AG04450 (cell line): ENCODE measurements at places on chromosomes 3 and 15.

- DNase-seq: no peak
These were observed 55.3 kb upstream of the LEKR1 start for GRCh38 chr3:156770699-156771414.

DNA sequence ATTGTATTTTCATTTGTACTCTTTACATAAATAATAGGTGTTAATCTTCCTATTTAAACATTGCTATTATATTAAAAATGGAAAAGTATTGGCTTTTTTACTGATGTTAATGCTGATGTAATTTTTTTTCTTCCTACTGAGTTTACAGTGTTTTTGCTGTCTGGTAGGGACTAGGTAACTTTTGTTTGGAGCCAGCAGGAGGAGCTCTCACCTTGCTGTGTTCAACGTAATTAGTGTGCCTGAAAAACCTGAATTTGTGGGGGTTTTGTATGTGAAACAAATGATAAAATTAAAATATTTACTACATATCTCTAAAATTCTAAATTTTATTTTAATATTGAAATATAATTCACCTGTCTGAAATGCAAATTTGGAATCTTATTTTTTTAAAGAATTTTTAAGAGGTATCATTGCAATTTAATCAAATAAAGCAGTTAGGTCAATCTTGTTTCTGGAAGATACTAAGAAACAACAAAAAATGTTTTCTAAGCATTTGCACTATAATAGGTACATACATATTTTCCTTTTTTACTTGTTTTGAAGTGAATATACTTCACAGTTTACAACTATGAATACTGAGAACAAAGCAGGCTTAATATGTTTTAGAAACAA, 48.8 kb downstream of the EPHA6 start:
- no peak for DNase-seq

DNA sequence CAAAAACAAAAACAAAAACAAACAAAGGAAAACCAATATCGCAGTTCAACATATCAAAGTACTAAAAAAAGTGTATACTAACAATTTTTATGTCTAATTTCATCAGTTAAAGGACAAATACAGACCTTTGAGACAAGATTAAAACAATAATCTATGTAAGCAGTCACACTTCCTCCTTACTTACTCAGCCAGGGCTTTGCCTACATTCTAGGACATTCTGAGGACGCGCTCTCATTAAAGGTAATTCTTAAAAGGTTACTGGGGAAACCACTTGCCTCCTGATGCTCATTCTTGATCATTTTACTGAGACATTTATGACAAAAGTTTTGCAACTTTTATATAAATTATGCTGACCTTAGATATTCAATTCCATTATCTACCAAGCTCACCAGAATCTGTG, 93.4 kb downstream of the CBLB start:
- DNase-seq: no peak

DNA sequence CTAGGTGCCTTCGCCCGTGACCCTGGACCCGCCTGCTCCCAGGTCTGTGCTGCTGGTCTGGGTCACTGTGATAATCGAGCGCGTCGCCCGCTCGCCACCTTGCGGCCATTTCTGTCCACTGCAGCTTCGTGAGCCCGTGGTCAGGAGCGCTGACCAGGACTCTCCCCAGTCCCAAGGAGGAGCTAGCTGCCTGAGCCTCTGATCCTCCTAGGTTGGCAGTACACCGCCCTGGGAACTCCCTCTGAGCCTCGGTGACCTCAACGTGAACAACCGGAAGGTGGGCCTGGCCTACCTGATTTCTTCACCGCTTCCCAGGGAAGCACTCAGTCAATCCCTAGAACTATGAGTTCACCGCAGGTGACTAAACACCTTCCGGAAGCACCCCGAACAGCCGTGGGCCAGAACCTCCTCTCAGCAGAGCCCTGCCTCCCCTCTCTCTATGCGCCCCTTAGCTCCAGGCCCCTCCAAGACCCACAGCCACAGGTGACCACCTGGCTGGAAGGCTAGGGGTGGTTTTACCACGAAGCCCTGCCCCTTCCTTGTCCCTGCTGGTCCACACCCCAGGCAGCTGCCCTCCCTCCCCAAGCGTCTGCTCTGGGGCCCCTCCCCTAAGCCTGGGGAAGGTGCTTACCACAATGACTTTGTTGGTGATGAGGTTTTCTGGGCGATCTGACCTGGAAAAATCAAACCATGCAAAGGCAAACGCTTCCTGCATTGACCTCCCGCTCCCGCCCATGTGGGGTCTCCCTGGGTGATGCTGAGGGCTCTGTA, 9.7 kb downstream of the PLA2G4D start:
- DNase-seq: peak; percentile 3
